ENCODE measurements at places on chromosomes 11 and 22.
A peak's percentile ranks its signal among the peaks of the same experiment; 100 is the strongest.

DNA sequence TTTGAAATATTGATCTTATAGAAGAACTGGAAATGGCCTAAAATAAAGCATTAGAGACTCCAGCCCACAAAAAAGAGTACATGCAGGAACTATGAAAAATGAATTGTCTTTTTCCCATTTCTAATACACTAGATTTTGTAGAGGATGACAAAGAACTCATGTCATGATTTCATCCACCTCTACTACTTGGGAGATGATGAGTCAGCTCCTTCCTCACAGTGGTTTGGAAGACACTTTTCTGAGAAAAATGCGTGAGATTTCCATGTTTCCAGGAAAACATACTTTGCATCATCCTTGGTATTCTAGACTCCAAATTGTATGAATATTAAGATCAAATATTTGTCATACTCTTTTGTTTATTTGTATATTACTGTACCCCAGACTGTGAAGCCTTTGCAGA is 500.5 kb downstream of the FAM181B start:
- no peak for DNase-seq

DNA sequence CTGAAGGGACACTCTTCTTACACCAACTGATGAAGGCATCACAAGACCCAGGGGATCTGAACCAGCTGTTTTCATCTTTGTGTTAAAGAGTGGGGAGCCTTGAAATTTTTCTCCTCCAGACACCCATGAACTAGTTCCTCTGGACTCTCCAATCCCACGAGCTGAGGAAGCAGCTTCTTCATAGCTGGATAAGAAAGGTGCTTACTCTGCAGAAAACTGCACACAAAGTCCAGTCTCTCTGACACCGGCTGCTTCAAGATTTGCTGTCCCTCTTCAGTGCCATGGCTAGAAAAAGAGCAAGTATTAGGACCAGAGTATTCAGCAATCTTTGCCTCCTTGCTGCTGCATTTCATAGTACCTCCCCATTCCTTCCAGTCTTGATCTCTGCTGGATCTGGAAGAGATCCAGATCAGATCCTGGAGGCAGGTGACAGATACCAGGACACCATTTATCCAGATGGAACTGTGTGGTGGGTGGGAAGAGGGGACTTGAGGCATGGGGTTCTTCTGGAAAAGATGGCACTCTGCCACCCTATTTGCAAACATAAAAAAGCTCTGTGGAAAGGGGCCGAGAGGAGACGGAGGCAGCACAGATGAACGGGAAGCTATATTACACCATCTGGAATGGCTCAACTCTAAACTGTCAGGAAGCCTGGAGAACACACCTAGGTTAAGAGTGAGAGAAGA is 25.5 kb downstream of the IL18BP start:
- no peak for DNase-seq

- DNase-seq, result no peak
Observed at GRCh38 chr11:63843041-63843440, 4.1 kb downstream of the MARK2 start.

GRCh38 chr22:43042101-43042780 is 27.3 kb upstream of the PACSIN2 start:
- no peak for DNase-seq

DNA sequence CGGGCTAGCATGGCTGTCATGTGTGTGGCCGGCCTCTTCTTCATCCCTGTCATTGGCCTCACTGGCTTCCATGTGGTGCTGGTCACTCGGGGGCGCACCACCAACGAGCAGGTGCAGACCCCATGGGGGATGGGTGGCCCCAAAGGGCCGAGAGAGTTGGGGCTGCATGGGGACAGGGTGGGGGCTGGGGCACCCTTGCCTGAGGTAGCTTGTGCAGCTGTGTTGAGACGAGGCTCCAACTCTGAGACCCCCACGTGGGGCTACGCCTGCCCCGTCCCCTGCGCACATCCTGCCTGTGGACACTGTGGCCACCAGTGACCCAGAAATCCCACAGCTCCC is 8.5 kb downstream of the ZDHHC8 start:
- no peak for DNase-seq

- no peak for DNase-seq
Observed at GRCh38 chr22:28488825-28489224, 190.8 kb downstream of the TTC28 start.

DNA sequence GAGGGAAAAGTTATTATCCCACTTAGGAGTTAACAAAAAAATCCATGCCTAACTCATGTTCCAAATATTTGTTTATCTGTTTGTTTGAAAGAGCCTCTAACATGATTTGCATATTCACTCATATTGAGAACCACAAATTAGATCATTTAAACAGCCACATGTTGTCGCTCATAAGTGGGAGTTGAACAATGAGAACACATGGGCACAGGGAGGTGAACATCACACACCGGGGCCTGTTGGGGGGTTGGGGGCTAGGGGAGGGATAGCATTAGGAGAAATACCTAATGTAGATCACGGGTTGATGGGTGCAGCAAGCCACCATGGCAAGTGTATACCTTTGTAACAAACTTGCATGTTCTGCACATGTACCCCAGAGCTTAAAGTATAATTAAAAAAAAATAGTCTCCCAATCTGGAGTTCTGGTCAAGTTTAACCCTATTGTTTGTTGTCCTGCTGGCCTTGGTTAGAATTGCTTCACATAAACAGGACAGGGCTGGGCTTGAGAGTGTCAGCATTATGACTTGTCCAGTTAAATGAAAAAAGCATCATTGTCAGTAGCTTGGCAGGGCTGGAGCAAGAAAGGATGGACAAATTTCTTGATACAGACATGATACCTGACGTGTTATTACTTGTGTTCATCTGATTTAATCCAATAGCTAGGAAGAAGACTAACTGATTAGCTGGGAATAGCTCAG is 57.8 kb upstream of the PSMA1 start:
- DNase-seq, result no peak

- no peak for DNase-seq
Observed at GRCh38 chr11:134040386-134041302, 28.2 kb upstream of the JAM3 start.

DNA sequence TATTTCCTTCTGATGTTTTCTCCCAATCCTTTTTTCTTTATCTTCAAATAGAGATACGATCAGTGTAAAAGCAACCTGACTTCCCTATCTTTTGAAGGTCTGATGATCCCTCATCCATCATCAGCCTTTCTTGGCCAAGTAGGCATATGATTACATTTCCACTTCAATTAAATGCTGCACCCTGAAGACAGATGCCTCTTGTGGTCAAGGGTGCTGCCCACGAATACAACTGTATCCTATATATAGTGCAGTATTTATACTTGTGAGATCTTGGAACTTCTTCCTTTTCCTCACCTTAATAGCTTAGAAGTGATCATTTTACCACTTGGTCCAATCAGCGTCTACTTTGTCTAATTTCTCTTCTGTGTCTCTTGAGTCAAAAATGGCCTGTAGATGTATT is 9.3 kb upstream of the ZNRF3 start:
- no peak for DNase-seq

DNA sequence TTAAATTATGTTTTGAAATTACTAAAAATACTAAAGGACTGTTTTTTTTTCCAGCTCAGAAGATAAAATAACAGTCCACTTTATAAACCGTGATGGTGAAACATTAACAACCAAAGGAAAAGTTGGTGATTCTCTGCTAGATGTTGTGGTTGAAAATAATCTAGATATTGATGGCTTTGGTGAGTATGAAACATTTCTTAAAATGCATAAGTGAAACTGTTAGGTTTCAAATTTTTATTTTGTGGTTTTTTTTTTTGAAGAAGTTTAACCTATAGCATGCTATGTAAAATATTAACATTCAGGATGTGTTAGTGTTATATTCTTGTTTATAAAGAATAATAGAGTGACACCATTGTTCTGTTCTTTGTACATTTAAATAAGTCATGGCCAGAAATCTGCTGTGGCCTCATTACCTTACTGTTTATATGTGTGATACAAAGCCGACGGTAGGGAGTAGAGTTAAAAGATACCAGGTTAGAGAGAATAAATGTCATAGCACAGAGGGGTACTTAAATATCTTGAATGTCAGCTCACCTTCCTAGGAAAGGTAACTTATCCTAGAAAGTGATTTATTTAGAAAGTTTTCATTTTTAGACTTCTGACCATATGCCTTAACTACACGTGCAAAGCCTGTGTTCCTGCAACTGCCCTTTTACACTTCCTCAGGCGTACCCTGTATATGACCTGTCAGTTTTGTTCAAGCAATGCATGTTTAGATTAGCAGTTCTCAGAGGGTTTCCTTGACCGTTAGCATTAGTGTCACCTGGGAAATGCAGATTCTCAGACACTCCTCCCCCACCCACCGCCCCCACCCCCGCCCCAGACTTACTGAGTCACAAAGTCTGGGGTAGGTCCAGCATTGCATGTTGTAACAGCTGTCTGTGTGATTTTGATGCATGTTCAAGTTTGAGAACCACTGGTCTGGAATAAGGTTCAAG is 6.3 kb downstream of the FDX1 start:
- no peak for DNase-seq

DNA sequence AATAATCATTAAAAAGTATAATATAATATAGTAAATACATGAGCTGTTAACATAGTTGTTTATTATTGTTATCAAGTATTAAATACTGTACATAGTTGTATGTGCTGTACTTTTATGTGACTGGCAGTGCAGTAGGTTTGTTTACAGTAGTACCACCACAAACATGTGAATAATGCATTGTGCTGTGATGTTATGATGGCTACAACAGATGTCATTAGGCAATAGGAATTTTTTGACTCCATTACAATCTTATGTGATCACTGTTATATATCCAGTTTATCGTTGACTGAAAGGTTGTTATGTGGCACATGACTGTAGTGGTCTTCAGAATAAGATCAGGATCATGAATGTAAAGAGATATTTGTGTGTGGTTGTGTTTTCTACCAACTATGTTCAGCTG is 577.8 kb downstream of the JRKL start:
- DNase-seq, result no peak

DNA sequence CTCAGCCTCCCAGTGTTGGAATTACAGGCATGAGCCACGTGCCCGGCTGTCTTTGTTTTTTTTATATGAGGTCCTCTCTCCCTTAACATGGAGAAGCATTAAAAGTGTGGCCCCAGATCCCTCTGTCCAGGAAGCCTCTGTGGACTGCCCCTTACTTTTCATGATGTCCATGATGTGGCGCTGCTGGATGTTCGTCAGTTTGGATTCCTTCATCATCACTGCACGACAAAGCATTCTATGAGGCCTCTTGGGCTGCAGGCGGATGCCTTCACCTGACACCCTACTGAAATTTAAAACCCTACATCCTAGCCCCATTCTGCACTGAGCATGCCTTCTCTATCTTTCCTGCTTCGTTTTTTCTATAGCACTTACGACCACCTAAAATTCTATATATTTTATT is 2.1 kb downstream of the C22orf23 start:
- no peak for DNase-seq

GRCh38 chr22:33302049-33302545 is 243.9 kb upstream of the SYN3 start:
- peak; percentile 38 for DNase-seq

DNA sequence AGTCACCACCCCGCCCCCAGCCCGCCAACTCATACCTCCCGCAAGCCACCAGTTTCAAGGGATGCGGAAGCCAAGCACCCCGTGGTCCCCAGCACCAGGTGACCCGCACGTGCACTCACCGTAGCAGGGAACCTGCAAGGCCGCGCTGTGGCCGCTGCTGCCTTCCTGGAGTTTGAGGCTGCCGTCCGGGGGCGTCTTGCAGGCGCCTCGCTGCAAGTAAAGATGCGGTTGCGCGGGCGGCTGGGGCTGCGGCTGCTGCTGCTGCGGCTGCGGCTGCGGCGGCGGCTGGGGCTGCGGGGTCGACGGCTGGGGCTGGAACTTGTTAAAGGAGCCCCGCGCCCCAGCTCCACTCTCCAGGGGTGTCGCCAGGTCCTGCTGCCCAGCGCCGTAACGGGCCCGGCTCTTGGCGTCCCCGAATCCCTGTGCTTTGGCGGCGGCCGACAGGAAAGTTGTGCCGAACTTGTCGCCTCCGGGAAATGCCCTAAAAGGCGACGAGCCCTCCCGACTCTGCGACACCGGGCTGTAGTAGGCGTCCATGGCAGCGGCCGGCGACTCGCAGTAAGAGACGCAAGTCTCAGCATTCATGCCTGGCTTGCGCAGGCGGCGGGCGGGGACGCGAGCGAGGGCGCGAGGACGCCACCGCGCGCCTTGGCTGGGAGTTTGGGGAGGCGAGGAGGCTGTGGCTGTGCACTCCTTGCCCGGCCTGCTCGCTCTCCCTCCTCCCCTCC is at the start of gene ALX4:
Gene ALX4, minus strand, starts transcription at position 662 of the 728 bp plus-strand sequence. Its CDS starts 77 bp downstream, at position 585.
- no peak for DNase-seq

DNA sequence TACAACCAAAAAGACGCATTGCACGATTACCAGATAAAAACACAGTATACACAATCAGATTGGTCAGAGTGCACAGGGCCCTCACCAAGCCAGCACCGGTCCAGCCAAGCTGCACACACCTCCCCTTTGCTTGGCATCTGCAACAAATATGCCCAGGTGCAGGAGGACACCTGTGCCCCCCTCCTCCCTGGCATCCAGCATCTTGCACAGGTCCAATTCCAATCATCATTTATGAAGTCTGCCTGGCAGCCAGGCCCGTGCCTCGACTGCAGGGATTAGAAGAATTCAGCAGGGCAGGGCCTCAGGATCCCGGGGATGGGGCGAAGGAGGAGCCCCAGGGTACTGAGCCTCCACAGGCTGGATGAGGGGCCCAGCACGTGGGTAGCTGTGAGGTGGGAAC is 302.1 kb downstream of the CTTN start:
- DNase-seq, result no peak

GRCh38 chr11:112004389-112004788 is 20.8 kb upstream of the DLAT start:
- DNase-seq, result no peak

DNA sequence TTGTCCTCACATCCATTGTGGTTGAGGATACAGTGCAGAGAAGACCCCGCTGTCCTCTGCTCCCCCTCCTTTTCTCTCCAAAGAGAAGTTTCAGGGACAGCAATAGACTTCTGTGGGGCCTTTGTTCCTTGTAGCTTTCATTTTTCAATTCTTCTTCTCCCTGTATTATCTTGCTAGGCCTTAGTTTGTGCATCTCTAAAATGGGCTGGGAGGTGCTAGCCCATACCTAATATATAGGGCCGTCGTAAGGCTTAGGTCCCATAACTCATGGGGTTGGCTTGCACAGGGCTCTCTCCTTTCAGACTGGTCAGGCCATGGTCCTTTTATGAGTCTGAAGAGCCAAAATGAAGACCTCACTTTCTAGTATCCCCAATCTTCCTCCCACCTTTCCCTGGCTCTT is 33.0 kb downstream of the ZBTB16 start:
- DNase-seq, result no peak

- no peak for DNase-seq
Observed at GRCh38 chr22:20061481-20061861, 18.6 kb upstream of the DGCR8 start.

GRCh38 chr22:35203583-35203982 is 53.7 kb upstream of the HMGXB4 start:
- no peak for DNase-seq

GRCh38 chr11:68997124-68997994 is 15.7 kb downstream of the MRGPRF start:
- no peak for DNase-seq

- DNase-seq, result no peak
Observed at GRCh38 chr22:33720166-33720878, 200.0 kb downstream of the LARGE1 start.
